Renal cortical epithelial cell (primary cell): ENCODE measurements at places on chromosomes 6 and 20. TPM values are rescaled to one million over a fixed set of nuclear protein-coding genes. Genes with fewer than 3 reads are reported as not detected.
A peak's percentile ranks its signal among the peaks of the same experiment; 100 is the strongest.

NMBR gene
- 0.10 TPM in 1 of 2 replicates, not detected in the other for total RNA-seq

- no peak for DNase-seq
Observed at GRCh38 chr20:56348305-56348693, 10.5 kb upstream of the FAM210B start.

DNA sequence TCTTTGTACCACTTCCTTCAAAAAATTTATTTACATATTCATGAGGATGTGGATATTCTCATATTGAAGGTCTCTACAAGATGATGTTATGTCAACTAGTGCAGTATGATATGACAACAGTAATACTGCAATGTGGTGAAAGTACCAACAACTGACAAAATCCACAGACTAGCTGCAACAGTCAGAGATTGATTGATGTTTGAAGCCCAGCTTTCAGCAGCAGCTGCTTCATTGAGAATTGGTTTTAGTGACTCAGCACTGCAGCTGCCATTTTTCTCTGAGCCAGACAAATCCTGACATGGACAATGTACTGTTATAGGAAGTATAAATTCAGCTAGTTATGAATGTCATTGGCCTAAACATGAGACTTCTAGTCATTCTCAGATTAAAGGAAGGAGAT is 53.8 kb downstream of the PKIB start:
- no peak for DNase-seq

ULBP1 gene
- 0.17 and 0.20 TPM in 2 replicates for total RNA-seq

GRCh38 chr6:137309078-137309762 is 90.0 kb upstream of the IFNGR1 start:
- DNase-seq: peak; percentile 87
